Left renal pelvis (tissue), 4 donors: ENCODE measurements at places on chromosomes 4 and X.

- no peak for DNase-seq
Measured at GRCh38 chrX:41857670-41858069, 65.7 kb downstream of the CASK start.

GRCh38 chr4:105067946-105068345 is 78.7 kb upstream of the TET2 start:
- no peak for DNase-seq

DNA sequence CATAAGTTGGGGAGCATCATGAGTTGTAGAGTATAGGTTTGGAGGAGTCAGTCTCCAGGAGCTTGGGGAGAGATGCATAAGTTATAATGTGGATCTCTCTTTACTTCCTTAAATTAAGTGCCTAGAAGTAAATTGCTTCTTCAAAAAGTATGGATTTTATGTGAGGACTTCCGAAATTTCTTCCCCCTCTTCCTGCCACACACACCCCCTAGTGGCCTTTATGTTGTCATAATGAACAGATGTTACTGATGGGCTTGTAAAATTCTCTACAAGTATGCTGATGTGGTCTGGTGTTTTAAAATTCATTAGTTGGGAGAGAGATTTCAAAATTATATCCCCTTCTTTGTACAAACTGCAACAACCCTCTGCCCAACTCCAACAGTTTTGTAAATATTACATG is 2.3 kb upstream of the METTL14 start:
- no peak for DNase-seq

DNA sequence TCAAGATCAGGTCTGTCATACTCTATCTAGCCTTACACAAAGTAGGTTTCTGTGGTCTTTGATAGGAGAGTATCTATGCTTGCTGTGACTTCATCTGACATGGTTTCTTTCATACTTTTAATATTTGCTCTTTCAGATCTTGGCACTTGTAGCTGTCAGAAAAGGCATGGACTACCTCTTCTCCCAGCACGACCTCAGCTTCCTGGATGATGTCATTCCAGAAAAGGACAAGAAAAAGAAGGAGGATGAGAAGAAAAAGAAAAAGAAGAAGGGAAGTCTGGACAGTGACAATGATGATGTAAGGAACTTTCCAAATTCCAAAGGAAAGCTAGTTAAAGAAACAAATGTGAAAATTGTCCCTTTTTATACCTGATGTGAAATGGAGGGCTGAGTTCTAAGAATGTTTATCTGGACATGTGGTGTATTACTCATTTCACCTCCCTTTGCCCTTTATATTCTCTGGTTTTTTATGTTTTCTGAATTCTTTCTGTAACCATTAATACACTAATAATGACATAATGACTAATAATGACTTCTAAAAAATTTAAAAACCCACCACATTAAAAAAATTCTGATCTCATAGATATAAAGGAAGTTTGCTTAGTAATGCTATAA is 221.2 kb downstream of the SLC4A4 start:
- DNase-seq: no peak

DNA sequence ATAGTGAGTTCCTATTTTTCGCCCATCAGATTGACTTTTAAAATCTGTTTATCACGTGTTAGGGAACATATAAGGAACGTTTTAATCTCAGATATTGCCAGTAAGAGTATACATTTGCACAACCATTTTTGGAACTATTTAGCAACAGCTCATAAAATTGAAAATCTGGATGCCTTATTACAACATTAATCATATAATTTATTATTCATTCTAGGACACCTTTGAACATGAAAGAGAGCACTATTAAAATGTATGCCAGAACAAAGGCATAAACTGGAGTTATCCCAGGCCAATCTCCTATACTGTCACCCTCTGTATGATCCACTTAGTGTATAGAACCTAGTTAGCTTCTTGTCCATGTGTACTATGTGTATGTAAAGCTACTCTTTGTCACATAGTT is 579.0 kb upstream of the MAGEB2 start:
- DNase-seq: no peak

DNA sequence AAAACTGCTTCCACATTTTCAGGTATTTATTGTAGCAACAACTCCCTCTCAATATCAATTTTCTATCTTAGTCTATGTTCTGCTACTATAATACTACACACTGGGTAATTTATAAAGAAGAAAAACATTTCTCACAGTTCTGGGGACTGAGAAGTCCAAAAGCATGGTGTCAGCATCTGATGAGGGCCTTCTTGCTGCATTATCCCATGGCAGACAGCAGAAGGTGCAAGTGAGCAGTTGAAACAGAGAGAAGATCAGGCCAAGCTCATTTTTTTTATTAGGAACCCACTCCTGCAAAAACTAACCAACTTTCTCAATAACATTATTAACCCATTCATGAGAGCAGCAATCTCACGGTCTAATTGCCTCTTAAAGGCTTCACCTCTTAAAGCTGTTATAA is 376.0 kb downstream of the RAB28 start:
- no peak for DNase-seq

DNA sequence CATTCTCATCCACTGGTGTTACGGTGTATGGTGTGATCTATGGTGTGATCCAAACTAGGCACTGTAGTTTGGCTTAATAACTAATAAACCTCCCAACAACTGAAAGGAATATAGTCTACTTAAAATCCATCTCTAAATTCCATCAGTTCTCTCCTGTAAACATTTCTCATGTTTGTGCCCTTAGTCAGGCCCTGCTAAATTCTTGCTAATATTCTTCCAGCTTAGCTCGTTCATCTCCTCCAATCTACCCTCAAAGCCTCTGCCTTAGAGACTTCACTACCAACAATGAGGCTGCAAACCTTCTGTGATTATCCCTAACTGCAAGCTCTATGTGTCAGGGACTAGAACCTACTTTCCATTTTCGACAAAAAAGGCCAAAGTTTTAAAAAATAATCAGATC is 28.1 kb downstream of the ZAR1 start:
- DNase-seq: no peak

- DNase-seq: no peak
Measured at GRCh38 chr4:53582194-53582593, 9.1 kb downstream of the LNX1 start.

DNA sequence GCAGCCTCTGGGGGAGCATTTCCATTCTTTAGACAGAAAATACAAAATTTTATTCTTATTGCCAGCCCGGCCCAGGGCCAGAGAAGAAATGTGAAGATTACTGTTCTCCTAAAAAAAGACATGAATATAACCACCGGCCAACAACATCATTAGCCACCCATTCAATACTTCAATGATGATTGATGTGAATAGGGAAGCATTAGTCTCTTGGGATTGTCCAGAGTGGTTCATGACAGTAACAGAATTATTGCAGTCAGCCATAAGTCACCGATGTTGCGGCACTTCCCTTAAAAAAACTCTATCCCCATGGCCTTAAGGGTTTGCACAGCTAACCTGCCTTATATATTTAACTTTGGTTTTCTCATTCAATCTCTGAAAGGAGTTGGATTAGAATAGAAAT is 418.7 kb downstream of the CENPC start:
- no peak for DNase-seq

DNA sequence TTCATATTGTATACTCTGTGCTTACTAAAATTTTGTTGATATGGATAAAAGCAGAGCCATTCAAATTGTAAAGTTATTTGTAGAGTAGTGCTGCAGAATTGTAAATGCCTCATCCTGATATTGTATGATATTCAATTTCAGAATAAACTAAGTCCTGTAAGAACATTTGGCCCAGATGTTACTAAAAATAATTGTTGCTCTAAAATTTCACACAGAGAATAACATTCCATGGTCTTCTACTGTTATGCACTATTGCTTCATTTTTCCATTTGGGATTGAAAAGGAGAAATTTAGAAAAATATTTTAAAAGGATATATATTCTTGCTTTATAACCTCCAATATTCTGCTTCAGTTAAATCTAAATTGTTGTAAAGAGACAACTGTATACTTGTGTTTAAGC is 195.6 kb downstream of the LARP7 start:
- DNase-seq: no peak

DNA sequence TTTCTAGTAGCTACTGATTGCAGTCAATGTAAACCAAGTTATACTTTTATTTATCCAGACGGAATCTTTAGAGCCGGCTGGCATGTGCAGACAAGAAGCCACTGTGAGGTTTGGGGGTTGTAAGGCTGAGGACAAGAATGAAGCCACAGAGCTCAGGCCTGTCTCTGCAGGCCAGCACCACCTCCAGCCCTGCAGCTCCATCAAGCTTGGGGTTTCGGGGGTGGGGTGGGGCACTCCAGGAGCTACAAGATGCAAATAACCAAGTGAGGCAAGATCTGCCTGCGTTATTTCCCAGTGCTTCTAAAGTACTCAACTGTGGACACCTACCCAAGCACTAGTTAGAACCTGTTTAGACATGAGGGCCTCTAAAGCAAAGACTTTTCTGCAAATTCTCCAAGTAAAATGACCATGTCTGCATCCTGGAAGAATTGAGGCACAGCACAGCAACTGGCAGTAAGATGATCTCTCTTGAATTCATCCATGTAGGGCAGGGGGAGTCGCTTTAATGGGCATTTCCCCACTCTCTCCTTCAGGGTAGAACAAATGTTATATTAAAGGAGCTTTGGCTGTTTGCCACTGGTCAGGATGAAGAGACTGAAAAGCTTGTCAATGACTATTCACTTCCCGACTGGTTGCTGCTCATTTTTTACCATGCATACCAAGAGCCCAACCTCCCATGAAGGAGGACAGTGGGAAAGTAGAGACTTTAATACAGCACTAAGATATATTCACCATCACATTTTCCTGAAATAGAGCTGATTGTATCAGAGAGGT is 222.5 kb downstream of the MGST2 start:
- DNase-seq: no peak

GRCh38 chr4:80153874-80154544 is 43.3 kb upstream of the PRDM8 start:
- no peak for DNase-seq

DNA sequence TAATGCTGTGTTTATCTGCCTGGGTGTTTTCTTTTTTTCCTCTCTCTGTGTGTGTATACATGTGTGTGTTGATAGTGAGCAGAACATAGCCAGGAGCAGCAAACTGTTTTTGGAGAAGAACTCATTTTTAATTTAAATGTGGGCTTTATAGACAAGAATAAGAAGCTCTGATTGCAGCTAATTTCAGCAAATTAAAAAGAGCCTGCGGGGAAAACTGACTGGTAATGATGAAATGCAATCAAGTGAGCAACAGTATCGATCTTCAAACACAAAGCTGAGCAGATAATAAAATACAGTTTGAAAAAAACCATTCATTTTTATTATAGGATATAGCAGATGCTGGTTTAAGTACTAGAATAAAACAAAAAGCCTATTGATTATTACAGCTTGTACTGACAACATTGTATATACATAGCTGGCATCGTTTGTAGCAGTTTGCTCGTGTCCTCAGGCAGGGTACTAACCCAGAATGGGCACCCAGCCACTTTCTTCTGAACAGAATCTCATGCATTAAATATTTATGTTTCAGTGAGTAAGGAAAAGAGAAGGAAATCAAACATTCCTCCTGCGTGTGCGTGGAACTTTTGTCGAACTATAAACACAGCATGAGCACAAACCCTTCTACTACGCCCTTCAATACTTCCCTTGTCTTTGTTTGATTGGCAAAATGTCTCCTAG is 73.5 kb upstream of the ZFP42 start:
- no peak for DNase-seq

DNA sequence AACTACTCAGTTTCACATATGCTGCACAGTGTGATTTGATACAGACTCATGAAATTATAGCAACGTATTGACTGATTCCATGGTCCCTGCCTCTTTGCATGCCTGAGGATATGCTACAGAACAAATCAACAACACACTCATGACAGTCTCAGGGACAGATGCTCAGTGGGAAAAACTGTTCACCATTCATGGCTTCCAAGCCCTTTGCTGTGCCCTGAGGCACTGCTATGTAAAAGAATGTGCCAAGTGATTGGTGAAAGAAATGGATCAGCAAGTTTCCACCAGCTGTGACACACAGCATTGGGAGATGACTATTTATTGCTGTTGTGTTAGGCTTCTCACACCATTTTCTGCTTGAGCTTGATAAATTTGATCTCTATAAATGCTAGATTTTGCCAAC is 825.6 kb upstream of the INTU start:
- no peak for DNase-seq

DNA sequence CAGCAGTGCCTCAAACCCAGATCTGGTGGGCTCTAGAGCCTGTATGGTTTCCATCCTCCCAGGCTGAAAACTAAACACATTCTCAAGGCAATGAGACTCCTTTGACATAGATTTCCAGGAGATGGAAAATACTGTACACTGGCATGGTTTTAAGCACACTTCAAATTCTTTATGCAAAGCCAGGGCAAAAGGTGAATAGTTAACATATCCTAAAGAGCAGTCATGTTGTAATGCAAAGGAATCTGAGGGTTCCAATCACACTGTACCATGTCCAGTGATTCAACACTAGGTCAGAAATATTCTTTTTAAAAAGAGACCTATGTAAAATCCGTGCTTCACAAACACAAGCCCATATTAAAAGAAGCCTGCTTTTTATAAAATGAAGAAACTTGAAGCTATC is 195.3 kb downstream of the QDPR start:
- no peak for DNase-seq

DNA sequence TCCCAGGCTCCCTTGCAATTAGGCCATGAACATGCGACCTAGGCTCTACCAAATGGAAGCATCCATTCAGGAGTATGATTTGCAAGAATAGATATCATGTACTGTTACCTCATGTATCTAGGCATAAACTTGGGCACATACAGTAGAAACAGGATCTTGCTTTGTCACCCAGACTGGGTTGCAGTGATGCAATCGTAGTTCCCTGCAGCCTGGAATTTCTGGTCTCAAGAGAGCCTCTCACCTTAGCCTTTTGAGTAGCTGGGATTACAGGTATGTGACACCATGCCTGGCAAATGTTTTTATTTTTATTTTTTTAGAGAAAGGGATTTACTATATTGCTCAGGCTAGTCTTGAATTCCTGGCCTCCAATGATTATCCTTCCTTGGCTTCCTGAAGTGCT is 994.2 kb downstream of the ADGRL3 start:
- no peak for DNase-seq

GRCh38 chrX:17033225-17033624 is 86.8 kb downstream of the REPS2 start:
- no peak for DNase-seq

DNA sequence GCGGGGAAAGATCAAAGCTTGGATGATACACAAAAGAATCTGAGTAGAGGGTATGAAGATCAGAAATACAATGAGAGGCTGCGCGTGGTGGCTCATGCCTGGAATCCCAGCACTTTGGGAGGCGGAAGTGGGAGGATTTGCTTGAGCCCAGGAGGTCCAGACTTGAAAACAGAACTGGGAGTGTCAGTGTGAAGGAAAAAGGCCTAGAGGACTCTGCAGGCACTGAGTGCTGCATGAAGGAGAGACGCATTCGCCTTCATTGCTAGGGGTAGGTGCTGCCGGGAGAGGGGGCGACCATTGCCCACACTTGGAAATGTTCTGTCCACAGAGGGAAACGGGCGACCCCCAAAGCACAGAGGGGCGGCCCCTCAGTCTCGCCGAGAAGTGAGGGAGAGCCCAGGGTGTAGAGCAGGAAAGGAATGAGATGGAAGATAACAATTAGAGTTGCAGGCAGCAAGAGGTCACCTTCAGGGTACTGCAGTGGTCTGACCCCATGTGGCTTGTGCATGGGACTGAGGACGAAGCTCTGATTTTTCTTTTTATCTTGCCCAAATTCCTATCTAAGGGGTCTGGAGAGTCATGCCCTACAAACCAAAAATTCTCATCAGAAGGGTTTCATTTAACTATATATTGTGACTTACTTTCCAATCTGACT is 31.8 kb upstream of the ARSD start:
- DNase-seq: no peak

GRCh38 chrX:115373308-115373707 is 83.8 kb downstream of the LUZP4 start:
- DNase-seq: no peak
